Natural killer cell treated with Interleukin-12 subunit alpha and Interleukin-12 subunit beta and Interleukin-15 and Interleukin-18, amount 100 ng/mL, for 72 hours (primary cell): ENCODE measurements at places on chromosomes 3 and 15. TPM values are rescaled to one million over a fixed set of nuclear protein-coding genes. Genes with fewer than 3 reads are reported as not detected.
A peak's percentile ranks its signal among the peaks of the same experiment; 100 is the strongest.

GRCh38 chr3:94402126-94402525 lies 339.3 kb downstream of the NSUN3 start:
- H3K27me3 ChIP-seq, result no peaks in the 10 kb centered on the region
- H3K27ac ChIP-seq, result no peak overlapping the region
- no peaks in the 10 kb centered on the region for H3K4me1 ChIP-seq
- H3K36me3 ChIP-seq, result no peaks in the 10 kb centered on the region
- no peak for DNase-seq

DNA sequence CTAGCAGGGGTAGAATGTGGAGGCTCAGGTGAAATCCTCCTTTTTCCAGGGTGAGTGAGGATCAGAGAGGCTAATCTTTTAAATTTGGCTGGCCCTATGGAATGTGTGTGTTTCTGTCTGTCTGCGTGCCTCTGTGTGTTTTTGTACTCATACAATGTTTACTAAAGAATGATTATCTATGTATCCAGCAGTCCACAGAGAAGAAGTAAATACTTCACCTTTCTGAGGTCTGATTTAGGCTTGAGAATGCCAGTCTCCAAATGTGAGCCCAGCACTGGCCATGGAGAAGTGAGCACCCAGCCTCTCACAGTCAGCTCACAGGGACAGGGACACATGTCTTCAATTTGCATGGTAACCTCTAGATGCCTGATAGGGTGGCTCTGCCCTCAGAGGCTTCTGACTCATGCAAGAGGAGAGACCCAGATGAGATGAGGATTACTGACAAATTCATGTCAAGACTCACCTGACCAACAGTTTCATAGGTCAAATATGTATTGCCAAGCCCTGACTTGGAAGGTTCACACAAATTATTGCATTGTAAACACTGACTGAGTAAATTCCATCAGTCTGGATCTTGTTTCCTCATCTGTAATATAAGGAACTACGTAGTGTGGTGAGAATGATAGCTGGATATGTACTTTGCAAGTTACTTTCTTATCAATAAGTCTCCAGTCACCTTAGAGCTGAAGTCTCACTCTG lies 31.0 kb downstream of the ENTPD3 start:
- no peaks in the 10 kb centered on the region for H3K27me3 ChIP-seq
- H3K36me3 ChIP-seq, result no peaks in the 10 kb centered on the region
- no peak for DNase-seq
- H3K4me1 ChIP-seq, result no peaks in the 10 kb centered on the region

DOCK3 gene
- 1.3 TPM for total RNA-seq

DNA sequence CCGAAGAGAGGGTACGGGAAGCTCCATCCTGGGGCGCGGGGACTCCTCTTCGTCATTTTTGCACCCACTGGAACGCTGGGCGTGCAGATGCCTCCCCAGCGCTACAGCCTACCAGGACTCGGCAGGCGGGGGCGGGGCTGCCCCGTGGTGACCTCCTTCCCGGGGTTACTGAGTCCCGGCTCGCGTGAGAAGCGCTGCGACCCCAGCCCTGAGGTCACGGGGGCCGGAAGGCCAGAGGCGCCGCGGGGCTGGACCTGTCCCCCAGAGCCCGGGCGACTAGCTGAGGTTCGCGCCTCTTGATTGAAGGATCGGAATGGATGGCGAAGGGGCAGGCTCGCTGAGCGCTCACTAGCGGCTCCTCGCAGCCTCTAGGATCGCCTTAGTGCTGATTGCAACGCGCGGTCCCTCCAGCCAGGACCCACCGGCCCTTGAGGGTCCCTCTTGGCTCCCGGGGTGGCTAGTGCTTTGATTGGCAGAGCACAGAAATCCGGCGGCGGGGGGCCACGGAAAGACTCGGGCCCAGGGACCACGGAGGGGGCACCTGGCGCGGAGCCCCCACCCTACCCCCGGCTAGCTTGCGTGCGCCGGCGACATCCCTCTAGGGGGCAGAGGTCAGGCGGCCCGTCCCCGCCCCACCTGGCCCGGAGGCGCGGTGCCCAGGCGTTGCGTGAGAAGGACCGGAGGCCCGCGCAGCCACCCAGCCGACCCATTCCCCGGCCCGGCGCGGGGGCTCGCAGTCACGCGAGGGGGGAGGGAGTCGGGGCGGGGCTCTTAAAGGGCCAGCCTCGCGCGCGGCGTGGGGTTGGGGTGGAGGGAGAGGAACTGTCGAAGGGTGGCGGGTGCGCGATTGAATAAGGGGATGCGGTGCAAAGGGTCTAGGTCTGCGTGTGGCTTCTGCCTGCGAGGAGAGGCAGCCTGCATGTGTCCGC lies 781 bp upstream of the CYP1A1 start:
- H3K4me3 ChIP-seq, result peak overlapping the region; percentile 67
- peak; percentile 86 for DNase-seq
- peak overlapping the region; percentile 83 for H3K27ac ChIP-seq
- no peaks in the 10 kb centered on the region for H3K36me3 ChIP-seq
